Hematopoietic multipotent progenitor cell treated with erythropoietin and hydrocortisone succinate and interleukin-3 and kit ligand, for 17 days (in vitro differentiated cells): ENCODE measurements at places on chromosomes 16 and 17.

DNA sequence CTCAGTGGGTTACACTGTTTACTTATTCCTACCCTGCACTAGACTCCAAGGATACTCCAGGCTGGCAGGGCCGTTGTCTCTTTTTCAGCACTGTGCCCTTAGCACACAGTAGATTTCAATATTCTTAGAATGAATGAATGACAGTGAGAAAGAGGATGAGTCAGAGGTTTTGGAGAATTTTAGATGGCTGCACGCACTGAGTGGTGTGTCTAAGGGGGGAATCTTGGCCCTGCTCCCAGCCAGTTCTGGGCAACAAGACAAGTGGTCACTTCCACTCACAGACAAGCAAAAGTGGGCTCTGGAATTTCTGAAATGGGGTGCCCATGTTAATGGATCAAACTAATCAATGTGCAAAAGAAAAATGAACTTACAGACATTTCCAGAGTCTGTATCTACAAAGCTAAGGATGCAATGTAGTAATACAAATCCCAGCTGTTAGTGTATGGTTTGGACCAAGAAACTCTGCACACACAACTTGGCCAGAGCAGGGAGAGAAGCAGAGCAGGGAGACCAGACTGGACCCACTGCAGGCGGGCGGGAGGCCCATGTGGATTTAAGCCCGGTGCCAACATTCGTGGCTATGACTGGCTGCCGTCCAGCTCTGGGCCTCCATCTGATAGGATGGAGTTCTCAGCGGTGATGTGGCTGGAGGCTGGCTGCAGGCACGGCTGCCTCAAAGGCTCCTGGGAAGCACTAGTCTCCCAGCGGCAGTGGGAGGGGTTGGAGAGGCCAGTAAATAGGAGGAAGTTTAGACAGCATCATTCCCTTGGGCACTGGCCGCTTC lies 95.6 kb upstream of the CDYL2 start:
- no peak for DNase-seq

GRCh38 chr16:85199069-85199725 lies 86.9 kb upstream of the CIBAR2 start:
- DNase-seq: no peak

- no peak for DNase-seq
Measured at GRCh38 chr17:82098939-82099763, 1.1 kb upstream of the FASN start.

GRCh38 chr16:17269439-17269838 lies 201.3 kb downstream of the XYLT1 start:
- no peak for DNase-seq

GRCh38 chr17:4195306-4195705 lies 52.3 kb downstream of the CYB5D2 start:
- no peak for DNase-seq

DNA sequence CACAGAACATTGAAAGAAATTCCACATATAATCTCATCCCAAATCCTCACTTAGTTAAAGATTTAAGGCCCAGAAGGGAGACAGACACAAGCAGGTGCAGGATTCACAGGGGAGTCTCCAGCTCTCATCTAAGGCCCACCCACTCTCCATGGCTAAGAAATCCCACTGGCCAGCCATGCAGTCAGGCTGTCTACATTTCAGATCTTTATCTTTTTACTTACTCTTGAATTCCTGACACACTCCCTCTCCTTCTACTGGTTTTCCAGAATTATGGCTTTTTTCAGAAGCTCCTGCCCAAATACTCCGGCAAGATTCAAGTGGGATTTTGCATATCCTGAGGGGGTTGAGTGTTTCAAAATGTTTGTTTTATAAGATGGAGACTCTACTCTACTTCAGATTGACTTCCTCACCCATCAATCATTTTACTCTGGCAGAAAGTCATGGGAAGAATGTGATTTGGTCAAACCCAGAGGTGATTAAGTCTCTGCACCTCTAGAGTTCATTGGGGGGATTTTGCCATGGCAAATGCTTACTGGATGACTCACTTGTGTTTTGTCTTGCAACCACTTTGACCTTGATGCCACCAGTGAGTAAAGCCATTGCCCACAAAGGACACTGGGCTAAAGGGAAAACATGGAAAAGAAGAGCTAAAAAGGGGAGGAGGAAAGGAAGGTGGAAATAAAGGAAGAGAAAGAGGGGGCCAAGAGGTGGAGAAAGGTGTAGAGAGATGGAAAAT lies 688.8 kb upstream of the SALL1 start:
- DNase-seq: no peak

- DNase-seq: peak; percentile 90
Measured at GRCh38 chr17:21042458-21043295, at the start of gene USP22. TSS of gene USP22 (minus strand) at chr17:21043011. CDS start at chr17:21042835, 176 bp downstream.

GRCh38 chr17:45376171-45377005 lies 56.3 kb downstream of the ARHGAP27 start:
- no peak for DNase-seq

DNA sequence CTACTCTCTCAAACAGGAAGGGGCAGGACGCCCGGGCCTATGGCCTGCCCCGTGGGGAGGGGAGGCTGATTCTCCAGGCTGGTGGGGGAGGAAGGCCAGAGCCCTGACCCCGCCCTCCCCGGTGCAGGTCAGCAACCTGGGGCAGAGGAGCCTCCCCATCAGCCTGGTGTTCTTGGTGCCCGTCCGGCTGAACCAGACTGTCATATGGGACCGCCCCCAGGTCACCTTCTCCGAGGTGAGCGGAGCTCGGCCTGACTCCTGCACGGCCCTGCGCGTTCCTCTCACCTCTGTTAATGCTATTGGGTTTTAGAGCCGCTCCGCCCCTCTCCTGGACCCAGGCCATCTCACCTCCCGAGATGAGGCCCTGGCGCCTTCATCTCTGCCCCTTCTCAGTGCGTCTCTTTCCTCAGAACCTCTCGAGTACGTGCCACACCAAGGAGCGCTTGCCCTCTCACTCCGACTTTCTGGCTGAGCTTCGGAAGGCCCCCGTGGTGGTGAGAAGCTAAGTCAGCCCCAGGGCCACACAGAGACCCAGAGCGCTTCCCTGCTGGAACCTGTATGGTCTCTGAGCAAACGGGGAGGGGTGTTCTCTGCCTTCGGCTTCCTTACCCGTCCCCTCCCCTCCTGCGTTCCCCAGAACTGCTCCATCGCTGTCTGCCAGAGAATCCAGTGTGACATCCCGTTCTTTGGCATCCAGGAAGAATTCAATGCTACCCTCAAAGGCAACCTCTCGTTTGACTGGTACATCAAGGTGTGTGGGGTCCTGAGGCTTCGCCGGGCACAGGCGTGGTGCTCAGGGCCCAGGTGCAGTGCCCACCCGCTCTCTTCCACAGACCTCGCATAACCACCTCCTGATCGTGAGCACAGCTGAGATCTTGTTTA lies 25.1 kb upstream of the ITGAX start:
- no peak for DNase-seq

- no peak for DNase-seq
Measured at GRCh38 chr17:73360961-73361761, 49.4 kb upstream of the CDC42EP4 start.

- DNase-seq: no peak
Measured at GRCh38 chr16:6690741-6691140, 641.9 kb upstream of the RBFOX1 start.

DNA sequence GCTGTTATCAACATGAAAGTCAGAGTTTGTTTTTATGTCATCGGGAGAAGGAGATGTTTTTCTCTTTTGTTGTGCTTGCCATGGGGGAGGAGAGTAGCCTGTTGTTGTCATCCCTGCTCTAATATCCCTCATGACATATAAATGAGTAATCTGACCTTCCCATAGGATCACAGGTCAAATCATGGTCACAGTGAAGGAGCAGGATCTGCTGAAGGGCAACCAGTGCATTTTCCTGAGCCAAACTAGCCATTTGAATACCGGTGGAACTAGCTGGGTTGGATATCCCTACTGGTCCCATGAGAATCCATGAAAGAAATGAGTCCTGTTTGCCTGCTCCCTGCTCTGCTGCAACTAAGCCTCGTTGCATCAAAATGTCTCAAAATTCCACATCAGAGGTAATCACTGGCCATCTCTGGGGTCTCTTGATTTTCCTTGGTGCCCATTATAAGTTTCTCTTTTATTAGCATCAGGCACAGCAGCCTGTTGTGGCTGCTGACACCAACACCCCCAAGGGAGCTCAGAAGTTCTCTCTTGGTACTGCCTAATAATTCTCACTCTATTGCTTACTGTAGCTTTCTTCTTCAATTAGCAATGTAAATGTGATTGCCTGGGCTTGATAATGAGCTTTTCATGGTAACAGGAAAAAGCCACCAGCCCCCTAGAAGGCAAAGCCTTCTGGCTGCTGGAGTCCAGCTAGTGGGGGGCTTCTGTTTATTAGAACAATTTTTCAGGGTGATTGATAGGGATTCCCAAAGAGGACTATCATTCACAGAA lies 211.4 kb upstream of the ERCC4 start:
- no peak for DNase-seq

DNA sequence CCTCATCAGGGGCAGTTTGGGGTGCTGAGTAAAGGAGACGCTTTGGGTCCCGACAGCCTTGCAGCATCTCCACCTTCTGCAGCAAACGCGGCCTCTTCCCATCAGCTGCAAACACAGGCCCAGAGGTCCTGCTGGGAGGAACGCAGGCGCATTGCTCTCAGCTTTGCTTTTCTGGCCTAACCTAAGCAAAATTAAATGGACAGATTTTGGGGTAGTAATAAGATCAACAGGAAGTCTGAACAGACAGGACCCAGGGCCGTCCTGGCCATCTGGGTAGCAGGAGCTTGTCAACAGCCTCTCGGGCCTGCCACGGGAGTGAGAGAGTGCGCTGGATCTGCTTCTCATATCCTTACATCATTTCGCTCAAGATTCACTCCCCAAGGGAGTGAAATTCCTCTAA lies 7.2 kb downstream of the NUBP1 start:
- DNase-seq: no peak

GRCh38 chr17:71234349-71234748 lies 886.5 kb upstream of the SOX9 start:
- DNase-seq: no peak

DNA sequence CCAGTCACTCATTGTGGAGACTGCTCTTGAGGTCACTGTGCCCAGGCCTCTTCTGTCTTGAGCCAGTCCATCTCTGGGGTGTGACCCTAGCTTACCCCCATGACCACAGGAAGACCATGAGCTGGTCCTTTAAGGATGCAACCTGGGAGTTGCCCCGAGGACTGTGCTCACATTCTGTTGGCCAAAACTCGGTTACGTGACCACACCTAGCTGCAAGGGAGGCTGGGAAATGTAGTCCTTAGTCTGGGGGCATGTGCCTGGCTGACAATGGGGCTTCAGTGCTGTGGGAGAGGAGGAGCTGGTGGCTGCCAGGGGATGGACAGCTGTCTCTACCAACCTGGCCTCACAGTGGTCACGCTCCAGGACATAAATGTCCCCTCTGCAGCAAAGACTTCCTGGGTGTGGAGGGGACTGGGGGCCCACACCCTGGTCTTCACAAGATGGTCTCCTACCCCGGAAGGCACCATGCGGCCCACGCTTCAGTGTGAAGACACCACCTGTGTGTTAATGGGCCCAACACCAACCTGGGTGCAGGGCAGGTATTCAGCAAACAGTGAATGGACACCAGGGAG lies 55.4 kb downstream of the JPH3 start:
- DNase-seq: no peak

DNA sequence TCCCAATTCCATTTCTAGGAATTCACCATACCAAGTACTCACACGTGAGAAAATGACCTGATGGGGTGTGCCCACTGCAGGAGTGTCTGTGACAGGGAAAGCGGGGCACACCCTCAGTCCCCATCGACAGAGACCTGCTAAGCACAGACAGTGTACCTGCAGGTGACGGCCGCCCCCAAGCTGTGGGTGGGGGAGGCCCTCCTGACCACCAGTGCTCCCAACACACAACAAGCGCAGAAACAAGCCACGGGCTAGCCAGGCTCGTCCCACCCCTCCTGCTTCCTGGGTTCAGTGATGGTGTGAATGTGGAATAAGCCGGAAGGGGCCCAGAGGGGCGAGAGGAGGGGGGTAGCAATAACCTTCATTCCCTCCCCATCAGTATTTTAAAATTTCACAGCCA lies 31.9 kb downstream of the ZCCHC14 start:
- no peak for DNase-seq

DNA sequence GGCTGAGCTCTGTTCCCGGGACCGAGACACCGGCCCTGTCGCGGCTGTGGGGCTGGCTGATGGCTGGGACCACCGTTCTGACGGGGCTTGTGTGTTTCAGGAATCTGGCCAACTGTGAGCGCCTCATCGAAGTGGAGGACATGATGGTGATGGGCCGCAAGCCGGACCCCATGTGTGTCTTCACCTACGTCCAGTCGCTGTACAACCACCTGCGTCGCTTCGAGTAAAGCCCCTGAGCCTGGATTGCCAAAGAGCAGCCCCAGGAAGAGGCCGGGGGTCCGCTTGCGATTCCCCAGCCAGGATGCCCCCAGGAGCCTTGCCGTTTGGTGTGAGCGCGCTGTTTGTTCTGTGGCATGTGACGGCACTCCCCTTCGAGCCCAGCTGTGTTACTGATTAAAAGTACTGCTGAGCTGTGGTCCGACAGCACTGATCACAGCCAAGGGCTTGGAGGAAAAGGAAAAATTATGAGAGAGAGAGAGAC lies 23.0 kb downstream of the SMTNL2 start:
- DNase-seq: no peak

- DNase-seq: no peak
Measured at GRCh38 chr16:75222271-75222783, 3.5 kb downstream of the CTRB1 start.

DNA sequence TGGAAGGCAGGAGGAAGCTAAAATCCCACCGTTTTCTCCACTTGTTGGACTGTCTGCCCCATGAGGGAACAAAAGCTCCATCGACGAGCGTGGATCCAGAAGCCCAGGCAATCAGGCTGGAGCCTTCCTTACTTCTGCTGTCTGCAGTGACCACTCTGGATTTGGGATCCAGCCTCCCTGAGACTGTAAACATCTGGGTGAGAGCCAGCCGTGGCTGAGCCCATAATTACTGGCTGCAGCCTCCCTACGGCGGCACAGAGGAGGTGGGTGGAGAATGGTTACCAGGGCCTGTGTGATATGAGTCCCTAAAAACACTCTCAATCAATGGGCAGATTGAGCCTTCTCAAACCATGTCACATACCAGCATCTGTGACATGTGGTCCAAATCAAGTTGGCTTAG lies 158.2 kb downstream of the FOXL1 start:
- DNase-seq: no peak

- DNase-seq: no peak
Measured at GRCh38 chr16:88705801-88706228, 393 bp downstream of the RNF166 start.

DNA sequence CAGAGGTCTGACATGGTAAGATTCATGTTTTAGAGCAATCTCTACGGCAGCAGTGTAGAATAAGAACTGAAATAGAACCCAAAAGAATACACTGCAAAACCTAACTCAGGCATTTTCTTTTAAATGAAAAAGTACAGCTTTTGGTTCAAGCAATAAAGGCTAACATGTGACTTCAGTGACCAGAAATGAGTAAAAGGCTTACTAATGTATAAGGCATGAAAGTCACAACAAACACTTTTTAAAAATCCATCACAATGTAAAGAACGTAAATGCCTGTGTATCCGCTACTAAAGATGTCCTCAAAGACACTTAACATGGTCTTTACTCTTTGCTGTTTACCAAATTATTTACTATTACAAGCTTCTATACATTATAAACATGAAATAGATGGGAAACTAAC lies 16.6 kb downstream of the KIAA0753 start:
- DNase-seq: no peak
